ENCODE measurements at places on chromosomes 11 and 22. TPM values are rescaled to one million over a fixed set of nuclear protein-coding genes. Genes with fewer than 3 reads are reported as not detected.

DNA sequence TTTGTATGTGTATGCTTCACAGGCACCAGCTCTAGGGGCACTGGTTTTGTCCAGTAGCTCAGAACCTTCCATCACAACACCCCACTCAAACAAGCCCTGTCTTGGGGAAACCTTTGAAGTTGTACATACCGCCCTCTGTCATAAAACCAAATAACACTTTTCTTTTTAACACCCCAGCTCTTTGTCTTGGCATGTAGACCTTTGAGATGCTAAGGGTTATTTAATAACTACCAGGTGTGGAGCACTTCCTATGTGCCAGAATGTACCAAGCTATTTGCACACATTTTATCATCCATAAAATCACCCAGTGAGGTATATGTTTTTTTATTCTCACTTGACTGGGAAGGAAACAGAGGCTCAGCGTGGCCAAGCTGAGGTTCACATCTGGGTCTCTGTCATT, 50.6 kb downstream of the CYB5R2 start:
- H3K27ac ChIP-seq = no peak overlapping the region
- no peaks in the 10 kb centered on the region for H3K4me1 ChIP-seq
- H3K4me3 ChIP-seq = no peak overlapping the region
- H3K27me3 ChIP-seq = no peaks in the 10 kb centered on the region

GRCh38 chr11:27011560-27012233, 17.8 kb downstream of the FIBIN start:
- H3K4me1 ChIP-seq = peaks cover 10% of the 10 kb centered on the region
- peak overlapping the region; percentile 12 for H3K27ac ChIP-seq
- DNase-seq = no peak
- H3K4me3 ChIP-seq = no peak overlapping the region
- no peaks in the 10 kb centered on the region for H3K36me3 ChIP-seq

The OR8D4 gene
- total RNA-seq = not detected

GRCh38 chr11:28763876-28764275, 655.7 kb downstream of the METTL15 start:
- H3K27me3 ChIP-seq = no peaks in the 10 kb centered on the region
- no peak overlapping the region for H3K4me3 ChIP-seq
- DNase-seq = no peak

The CLDN5 gene
- 69.2 TPM for total RNA-seq

The PITPNB gene
- 130 TPM for total RNA-seq

DNA sequence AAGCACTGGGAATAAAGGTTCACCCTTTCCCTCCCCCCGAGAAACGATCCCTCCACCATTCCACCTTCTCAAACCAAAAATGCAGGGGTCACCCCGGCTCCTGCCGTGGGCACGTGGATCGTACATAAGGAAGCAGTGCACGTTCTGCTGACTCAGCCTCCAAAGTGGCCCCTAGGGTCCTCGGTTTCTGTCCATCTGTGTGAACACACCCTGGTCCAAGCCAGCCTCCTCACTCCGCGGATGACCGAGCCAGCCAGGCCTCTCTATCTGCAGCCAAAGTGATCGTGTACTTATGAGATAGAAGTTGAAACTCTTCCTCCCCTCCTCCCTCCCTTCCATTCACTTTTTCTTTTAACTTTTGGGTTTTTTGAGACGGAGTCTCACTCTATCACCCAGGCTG, 16.2 kb downstream of the C11orf24 start:
- H3K27ac ChIP-seq = no peak overlapping the region
- no peak for DNase-seq

DNA sequence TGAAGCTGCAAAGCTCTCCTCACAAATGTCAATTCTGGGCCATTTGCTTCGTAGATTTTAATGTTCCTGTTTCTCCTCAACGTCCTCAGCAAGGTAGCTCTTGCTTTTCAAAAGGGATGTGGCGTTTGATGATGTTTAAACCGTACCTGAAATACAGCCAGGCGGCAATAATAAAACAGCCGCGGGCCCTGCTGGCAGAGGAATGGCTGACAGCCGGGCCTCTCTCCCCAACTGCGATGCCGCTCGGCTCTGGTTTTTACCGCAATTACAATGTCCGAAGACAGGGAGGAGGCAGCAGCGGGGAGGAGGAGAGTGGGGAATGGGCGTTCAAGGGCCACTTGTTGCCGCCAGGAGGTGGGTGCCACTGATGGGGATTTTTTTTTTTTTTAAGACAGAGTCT, 27.5 kb downstream of the MACROD1 start:
- H3K36me3 ChIP-seq = no peaks in the 10 kb centered on the region
- no peaks in the 10 kb centered on the region for H3K27me3 ChIP-seq
- no peaks in the 10 kb centered on the region for H3K4me1 ChIP-seq
- no peak overlapping the region for H3K27ac ChIP-seq
- no peak for DNase-seq
- H3K4me3 ChIP-seq = no peak overlapping the region

The LMNTD2 gene
- 1.9 TPM for total RNA-seq

DNA sequence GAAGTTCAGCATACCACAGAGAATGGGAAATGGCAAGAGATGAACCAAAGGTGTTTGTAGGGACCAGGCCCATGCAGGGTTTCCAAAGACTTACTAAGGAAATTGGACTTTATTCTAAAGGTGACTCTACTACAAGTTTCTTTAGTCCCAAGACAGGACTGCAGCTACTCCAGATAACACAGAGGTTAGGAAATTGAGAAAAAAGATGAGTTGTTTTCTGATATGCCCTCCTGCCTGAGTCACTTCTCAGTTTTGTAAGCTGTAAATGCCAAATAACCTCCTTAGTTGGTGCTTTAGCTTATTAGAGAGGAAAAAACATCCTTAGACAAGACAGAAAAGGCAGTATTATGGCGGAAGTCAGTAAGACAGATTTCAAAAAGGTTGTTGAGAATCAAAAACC, 95.9 kb downstream of the C11orf58 start:
- H3K27ac ChIP-seq = no peak overlapping the region
- no peaks in the 10 kb centered on the region for H3K27me3 ChIP-seq
- DNase-seq = no peak

DNA sequence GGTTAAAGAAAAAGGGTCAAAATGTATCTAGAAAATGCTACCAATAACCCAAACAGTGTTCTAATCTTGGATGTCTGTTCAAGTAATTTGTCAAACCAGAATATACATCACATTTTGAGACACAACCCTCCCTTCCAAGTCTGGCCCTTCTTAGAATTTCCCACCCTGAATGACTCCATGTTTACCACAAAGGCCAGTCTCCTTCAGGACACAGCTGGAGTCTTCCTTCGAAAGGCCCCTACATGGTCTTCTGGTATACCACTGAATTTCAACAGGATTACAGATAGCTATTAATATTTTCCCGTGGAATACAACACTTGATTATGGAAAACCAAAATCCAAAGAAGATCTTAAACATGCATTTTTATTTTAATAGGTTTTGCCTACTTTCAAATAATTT, 10.2 kb downstream of the CCDC34 start:
- H3K36me3 ChIP-seq = no peaks in the 10 kb centered on the region
- no peaks in the 10 kb centered on the region for H3K27me3 ChIP-seq
- H3K4me1 ChIP-seq = no peaks in the 10 kb centered on the region
- no peak for DNase-seq
- no peak overlapping the region for H3K27ac ChIP-seq

DNA sequence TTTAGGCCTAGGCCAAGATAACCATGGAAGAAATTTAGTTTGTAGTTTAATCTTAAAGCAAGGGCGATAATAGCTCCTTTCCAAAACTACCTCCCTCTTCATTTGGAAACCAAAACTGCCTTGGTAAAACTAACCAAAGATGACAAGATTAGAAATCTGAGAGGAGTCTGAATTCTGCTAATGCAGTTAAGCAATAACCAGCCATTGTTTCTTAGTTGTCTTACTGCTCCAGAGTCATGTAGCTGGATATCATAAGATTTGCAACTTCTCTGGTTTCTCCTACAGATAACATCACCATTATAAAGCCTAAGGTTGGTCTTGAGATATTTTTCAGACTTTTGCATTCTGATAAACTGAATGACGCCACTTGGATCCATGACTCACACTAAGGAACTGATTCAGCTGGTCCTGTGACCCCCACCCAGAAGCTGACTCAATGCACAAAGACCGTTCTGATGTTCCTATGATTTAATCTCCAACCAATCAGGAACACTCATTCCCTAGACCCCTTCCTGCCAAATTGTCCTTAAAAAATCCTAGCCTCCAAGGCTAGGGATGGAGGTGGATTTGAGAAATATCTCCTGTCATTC, 200.8 kb downstream of the LUZP2 start:
- H3K4me3 ChIP-seq = no peak overlapping the region
- no peak overlapping the region for H3K27ac ChIP-seq
- H3K27me3 ChIP-seq = no peaks in the 10 kb centered on the region
- DNase-seq = no peak
- no peaks in the 10 kb centered on the region for H3K36me3 ChIP-seq

The OR5P2 gene
- not detected for total RNA-seq

The CD6 gene
- 2.2 TPM for total RNA-seq

The CRYBA4 gene
- total RNA-seq = not detected
